Uterus (tissue), 4 donors: ENCODE measurements at places on chromosomes 5 and 9.
A peak's percentile ranks its signal among the peaks of the same experiment; 100 is the strongest.

DNA sequence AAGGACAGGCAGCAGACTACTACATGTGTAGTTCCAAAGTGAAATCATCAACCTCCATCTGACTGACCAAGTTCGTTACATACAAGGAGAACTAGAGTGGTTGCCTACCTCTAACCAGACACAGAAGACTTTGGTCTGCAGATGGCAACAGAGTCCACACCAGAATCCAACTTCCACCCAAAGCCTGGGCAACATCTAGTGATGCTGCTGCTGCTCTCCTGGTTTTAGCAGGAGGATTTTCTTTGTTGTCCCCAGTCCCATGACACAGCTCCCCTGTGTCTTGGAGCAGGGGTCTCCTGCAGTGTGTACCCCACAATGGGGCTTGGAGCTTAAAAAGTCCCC lies 46.4 kb upstream of the APC start:
- DNase-seq = no peak

- DNase-seq = no peak
These were observed 126.4 kb downstream of the LRRC70 start for GRCh38 chr5:62705022-62705421.

GRCh38 chr9:131082774-131083512 lies 13.4 kb upstream of the AIF1L start:
- no peak for DNase-seq

- no peak for DNase-seq
These were observed 3.1 kb upstream of the BARX1 start for GRCh38 chr9:93958121-93958818.

- DNase-seq = no peak
These were observed 146.1 kb downstream of the TMEM167A start for GRCh38 chr5:82931110-82931509.

DNA sequence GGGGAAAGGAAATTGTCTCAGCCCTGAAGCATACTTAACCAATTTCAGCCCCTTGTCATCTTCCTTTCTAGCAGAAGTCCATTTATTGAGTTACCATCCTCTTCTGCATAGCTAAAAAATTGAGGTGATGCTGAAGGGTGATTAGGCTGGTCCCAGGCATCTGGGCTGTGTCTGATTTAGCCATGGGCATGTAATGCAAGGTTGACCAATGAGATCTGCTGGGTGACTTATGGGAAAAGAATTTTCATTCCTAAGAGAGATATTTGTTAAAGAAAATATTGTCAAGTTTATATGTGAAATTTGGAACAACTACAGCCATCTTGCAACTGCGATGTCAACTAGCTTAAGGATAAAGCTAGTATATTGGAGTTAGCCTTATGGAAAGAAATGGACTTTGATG lies 5.1 kb downstream of the ITGA2 start:
- DNase-seq = no peak

DNA sequence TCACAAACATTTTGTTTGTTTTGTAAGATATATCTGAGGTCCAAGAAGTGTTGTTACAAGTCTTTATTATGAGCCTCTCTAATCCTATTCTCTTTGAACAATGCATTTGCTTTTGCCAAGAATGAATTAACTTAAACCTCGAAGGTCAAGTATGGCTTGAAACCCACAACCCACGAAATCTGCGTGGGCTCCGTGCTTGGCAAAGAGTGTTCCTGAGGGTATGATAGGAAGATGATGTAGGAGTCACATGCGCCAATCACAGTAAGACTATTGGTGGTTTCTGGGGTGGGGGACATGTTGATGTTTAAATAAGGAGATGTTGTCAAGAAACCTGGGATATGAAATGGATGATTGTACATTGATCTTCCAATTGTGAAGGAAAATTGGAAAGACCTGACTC lies 330.8 kb upstream of the RFX3 start:
- DNase-seq = no peak

- no peak for DNase-seq
These were observed 164.6 kb upstream of the PPP1R2B start for GRCh38 chr5:156685481-156685880.

DNA sequence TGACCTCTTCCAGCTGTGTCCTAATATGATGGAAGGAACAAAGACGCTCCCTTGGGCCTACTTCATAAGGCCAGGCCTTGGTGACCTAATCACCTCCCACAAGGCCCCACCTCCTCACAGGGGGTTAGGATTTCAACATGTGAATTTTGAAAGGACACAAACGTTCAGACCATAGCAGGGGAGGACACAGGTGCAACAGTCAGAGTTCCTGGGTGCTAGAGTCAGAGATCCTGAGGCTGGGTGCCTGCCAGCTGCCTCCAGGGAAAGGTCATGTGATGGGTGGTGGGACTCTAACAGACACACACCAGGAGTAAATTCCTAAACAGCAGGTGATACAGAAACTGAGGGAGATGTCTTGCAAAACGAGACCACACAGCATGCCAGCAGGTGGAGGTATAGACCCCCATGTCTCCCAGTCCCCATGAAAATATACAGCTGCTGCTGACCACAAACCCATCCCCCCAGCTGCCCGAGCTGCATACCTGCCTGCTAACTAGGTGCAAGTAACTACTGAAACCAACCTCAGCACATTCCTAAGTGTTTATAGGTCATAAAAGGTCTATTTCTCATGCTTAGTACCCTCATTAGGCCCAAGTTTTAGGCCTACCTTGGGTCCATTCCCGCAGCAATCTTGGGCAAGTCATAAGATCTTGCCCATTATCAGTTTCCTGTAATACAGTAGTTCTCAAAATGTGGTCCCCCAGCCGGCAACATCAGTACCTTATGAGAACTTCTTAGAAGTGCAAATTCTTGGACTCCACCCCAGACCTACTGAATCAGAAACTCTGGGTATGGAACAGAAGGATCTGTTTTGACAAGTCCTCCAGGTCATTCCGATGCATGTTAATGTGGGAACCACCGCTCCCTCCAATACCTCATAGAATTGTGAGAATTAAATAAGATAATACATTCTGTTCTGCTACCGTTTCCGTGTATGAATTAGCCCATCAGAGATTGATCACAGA lies 245.3 kb downstream of the ENC1 start:
- DNase-seq = no peak

DNA sequence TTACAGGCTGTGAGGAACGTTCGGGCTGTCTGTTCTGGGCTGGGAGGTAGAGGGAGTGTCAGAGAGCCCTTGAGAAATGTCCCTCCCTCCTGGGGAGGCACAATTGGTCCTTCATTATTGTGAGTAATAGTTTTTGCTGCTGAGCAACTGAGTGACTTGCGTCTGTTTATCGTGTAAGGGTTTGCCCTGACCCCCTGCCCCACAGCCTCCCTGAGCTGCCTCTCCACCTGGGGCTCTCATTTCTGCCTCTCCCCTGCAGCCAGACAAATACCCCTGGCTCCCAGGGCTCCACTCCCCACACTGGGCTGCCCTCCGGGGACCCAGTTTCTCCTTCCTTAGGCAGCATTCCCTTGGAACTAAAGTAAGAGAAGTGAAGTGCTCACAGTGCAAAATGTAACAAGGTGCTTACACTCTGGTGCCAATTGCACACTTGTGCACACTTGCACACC lies 174.9 kb upstream of the MVB12B start:
- DNase-seq = no peak

DNA sequence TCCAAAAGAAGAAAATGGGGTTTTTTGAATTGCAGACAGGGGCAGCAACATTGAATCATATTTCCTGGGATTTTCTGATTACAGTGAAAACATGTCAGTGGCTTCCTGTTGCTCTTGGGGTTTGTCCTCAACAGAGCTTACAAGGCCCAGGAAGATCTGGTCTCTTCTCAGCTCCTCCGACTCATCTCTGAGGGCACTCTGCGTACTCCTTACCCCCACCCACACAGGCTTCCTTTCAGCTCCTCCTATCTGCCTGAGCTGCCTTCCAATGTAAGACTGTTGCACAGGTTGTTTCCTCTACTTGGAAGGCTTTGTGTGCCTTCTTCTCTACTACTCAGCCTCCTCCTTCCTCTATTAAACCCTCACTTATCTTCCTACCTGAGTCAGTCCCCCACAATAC lies 245.1 kb upstream of the MEF2C start:
- DNase-seq = no peak

GRCh38 chr9:136347472-136348256 lies 15.9 kb downstream of the DNLZ start:
- no peak for DNase-seq

GRCh38 chr5:76813982-76814562 lies 4.8 kb upstream of the F2RL1 start:
- DNase-seq = no peak

DNA sequence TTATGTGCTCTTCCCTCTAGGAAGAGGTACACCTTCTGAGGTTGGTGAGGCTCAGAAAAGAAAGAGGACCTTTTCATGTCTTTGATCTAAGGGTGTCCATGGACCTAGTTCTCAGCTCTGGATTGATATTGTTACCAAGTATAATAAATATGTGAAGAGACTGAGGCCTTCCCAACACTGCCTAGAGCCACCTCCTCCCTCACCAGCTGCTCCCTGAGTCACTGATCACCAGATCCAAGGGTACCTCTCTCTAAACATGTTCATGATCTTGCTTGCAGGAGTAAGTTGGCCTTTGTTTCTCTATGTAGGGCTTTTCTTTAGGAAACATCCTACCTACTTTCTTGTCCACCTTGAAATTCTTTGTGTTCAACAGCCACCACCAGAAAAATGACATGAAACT lies 218.8 kb upstream of the ADRA1B start:
- no peak for DNase-seq

GRCh38 chr5:110768138-110768860 lies 29.5 kb downstream of the SLC25A46 start:
- no peak for DNase-seq

DNA sequence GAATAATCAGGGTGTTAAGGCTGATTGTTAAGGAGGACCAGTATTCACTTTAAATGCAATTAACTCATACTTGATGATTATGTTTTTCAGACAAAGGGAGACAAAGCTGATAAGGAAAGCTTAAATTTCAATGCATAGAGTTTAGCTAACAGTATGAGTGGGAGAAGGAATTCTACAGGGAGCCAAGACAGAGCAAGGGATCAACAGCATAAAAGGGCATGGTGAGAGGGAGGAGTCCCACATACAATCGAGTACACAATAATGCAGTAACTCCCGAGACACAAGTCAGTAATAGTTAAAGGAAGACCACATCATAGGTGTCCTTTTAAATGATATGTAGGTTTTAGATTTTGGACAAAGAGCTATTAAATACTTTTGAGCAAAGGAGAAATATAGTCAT lies 191.7 kb upstream of the PTPRD start:
- DNase-seq = no peak

GRCh38 chr5:98637116-98637515 lies 136.3 kb upstream of the RGMB start:
- DNase-seq = no peak

- DNase-seq = no peak
These were observed 288.9 kb upstream of the MPDZ start for GRCh38 chr9:13568405-13568804.

DNA sequence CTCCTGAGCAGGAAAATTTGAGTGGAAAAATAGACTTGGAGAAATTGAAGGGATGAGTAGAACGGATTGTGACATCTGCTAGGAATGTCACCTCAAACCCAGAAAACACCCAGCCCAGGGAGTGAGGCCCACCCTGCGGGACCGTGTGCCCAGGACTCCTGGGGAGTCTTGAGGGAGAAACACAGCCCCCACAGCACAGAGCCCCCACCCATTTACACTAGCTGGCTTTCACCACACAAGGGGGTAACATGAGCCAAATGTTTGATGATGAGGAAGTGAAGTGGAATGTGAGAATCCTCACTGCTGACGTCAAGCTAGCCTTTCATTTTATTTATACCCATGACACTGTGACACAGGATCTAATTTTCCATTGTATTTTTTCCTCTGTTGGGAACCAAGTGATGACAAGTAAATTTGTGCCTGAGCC lies 42.8 kb upstream of the PDE8B start:
- DNase-seq = peak; percentile 34

DNA sequence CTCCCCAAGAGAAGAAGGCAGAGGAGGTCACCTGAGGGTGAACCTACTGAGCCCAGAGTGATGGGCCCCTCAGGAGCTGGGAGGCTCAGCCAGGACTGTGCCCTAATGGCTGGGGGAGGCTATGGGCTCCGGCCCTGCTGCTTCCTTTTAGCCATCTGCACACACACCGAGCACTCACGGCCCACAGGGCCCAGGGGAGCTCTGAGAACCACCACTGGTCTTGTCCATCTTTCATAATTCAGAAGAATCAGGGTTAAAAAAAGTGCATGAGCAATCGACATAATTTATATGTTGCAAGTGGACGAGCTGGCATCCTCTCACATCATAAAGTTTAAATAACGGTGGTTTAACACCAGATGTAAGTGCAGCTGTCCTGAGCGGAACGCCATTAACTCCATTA lies 162.1 kb downstream of the FSTL4 start:
- DNase-seq = no peak

DNA sequence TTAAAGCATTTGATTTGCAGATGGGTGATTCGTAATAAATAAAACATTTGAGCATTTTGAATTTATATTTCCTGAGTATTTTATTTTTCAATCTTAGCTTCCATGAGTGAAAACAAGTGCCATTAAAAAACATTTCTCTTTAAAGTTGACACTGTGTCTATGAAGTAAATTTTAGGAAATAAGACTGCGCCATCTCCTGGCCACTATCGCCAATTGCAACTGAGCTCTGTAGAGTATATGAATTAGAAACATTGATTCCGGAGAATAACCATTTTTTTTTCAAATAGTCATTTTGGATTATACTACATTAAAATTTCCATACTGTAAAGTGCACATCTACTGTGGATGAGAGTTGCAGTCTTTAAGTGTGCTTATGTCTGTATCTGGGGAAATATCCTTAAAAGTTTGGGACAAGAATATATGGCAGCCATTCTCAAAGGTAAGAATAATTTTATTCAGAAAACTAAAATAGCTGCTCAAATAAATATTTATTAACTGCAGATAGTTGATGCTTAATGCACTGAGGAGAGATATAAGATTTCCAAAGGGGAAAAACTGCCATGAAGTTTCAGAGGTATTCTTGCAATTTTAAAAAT lies 5.9 kb downstream of the DMRTA1 start:
- peak; percentile 24 for DNase-seq

DNA sequence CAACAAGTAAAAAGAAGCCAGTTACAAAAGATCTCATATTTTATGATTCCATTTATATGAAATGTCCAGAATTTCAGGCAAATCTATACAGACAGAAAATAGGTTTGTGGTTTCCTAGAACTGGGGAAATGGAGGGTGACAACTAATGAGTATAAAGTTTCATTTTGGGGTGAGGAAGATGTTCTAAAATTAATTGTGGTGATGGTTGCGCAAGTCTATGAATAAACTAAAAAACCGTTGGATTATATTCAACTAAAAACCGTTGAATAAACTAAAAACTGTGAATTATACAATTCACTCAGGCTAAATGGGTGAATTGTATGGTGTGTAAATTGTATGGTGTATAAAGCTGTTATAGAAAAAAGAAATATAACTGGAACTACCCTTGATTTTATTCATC lies 47.6 kb downstream of the ADAMTS6 start:
- no peak for DNase-seq
